Tongue (tissue), 3 donors: ENCODE measurements at places on chromosomes 13 and 19. TPM values are rescaled to one million over a fixed set of nuclear protein-coding genes. Genes with fewer than 3 reads are reported as not detected.

DNA sequence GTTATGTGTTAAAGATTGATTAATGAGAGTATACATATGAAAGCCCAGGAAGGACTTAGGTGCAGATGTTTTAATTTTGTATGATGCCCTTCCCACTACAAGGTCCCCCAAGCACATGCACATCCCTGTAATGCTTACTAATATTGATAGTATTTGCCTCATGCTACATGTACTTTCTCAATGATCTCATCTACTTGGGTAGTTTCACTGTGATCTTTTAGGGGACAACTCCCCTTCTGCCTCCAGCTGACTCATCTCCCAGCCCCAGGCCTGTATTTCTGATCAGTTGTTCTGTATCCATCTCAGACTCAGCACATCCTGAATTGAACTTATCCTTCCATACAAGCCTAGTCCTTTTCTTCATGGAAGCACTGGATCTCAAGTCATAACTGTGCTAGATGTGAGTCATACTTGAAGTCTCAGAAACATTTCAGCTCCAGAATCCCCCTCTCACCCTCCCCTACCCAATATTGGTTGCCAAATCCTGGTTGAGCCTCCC lies 49.4 kb upstream of the INTS6 start:
- DNase-seq = no peak

- peak; percentile 38 for DNase-seq
Measured at GRCh38 chr19:46715975-46716671, 791 bp downstream of the PRKD2 start.

GRCh38 chr19:31693131-31693932 lies 344.1 kb upstream of the TSHZ3 start:
- DNase-seq = no peak

- peak; percentile 45 for DNase-seq
Measured at GRCh38 chr19:461721-462551, 1.1 kb upstream of the SHC2 start.

DNA sequence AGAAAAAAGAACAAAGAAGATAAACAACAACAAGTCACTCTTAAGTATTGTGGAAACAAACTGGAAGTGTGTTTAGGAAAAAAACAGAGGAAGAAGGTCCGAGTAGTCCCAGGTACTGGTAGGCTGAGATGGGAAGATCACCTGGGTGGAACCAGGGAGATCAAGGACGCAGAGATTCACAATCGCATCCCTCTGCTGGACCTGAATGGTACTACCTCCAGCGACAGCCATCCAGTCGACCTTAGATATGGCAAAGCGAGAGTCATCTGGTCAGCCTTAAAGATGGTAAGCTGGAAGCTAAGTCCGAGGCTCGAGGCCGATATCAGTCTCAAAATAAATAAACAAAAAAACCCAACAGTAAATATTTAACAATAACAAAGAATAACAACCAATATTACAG lies 44.9 kb upstream of the ZNF91 start:
- DNase-seq = no peak

GRCh38 chr13:94996445-94996844 lies 284.1 kb upstream of the SOX21 start:
- no peak for DNase-seq

GRCh38 chr19:11465600-11465999 lies 15.2 kb downstream of the ELAVL3 start:
- DNase-seq = no peak

RPS28 gene
- 383 TPM for total RNA-seq

IFNL1 gene
- not detected for total RNA-seq
